ENCODE measurements at places on chromosomes 11 and 22.

DNA sequence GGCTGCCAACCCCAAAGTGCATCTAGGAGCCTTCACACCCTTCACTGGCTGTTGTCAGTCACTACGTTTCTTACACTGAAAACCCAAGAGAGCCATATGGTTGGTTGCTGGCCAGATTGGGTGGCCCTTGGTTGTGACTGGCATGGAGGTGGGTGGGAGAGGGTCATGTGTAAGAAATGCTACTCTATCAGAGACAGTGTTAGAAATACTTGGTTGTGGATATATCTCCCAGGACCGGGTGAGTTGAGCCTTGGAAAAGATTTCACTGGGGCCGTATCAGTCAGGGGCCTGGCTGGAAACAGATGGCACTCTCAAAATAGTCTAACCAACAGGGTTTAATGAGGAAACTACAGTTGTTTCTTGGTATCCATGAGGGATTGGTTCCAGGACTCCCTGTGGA, 15.2 kb downstream of the ENDOD1 start:
- no peak for ATAC-seq

- ATAC-seq, result no peak
These were observed 83.6 kb upstream of the PRR5 start for GRCh38 chr22:44618400-44618799.

GRCh38 chr11:15826826-15827225, 529.5 kb downstream of the SOX6 start:
- peak; percentile 63 for ATAC-seq

DNA sequence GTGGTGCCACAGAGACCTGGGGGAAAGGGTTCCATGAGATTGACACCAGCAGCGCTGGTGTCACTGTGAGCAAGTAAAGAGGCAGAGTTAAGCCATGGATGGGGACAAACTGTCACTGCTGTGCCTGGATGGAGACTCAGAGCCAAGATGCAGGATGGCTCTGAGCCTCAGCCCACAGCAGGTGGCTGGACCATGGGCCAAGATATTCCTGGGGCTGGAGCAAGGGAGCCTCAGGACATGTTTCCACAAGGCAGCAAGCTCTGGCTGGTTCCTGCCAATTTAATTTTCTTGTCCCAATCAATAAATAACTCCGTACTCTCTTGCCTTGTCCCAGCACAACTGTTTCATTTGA, 23.0 kb downstream of the MYO18B start:
- no peak for ATAC-seq

DNA sequence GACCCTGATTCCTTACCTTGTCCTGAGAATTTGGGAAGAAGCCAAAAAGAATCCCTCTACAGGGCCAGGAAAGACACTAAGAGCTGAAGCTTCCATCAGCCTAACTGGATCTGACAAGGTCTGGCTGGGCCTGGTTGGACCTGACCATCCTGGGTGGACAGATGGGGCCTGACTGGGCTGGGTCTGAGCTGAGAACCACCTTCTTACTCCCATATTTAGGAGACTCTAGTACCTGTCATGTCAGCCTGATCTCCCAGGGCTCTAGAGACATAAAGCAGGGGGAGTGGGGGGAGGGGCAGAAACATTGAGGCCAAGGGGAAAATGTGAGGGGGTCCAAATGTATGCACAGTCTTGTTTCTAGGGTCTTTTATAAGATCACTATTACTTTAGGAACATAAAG, 129.9 kb downstream of the BUD13 start:
- no peak for ATAC-seq

GRCh38 chr11:122093731-122094275, 22.2 kb downstream of the BLID start:
- ATAC-seq, result 0 out of 3 replicates have a peak, but pooled peaks have one; percentile 5
